ENCODE measurements at places on chromosomes 7 and 10.

DNA sequence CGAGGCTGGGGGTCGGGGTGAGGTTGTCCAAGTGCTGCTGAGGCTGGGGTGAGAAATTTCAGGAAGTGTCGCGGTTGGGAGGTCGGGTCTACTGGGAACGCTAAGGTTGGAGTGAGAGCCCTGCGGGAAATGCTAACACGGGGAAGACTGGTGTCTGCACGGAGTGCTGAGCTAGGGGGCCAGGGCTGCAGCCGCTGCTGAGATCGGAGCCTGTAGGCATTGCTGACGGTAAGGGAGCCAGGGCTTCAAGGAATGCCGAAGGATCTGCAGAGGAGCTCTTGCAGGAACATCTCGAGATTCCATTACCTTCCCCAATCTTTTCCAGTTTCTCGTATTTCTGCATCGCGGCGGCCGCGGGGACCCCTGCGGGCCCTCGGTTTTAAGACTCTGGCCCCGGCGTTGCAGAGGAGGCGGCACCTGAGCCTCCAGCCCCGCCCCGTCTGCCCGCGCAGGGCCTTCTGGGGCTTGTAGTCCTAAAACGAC, at the start of gene CDK5:
TSS of gene CDK5 (minus strand) at position 392 of the 483 bp plus-strand sequence. CDS start at position 343, 49 bp downstream.
- no peak for DNase-seq

DNA sequence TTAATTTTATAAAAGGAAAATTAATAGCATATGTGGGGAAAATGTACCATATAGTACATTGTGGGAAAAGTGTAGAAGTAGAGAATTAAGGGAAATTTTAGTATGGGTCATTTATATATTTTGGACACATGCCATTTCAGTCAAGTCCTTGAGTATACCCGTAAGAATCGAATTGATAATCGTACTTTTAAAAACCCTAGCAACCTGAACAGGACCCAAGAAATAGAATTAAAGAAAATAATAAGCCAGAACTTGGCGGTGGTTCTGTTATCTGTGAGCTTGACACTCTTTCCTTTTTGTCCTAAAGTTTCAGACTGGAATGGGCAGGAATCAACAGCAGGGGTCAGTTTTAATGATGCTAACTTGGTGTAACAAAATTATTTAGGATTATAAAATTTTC, 221.0 kb downstream of the CDK14 start:
- no peak for DNase-seq

GRCh38 chr7:46072722-46073121, 151.7 kb upstream of the IGFBP3 start:
- no peak for DNase-seq

- DNase-seq = no peak
Measured at GRCh38 chr7:111535142-111535870, 27.0 kb downstream of the IMMP2L start.

- DNase-seq = no peak
Measured at GRCh38 chr10:130389906-130390305, 253.7 kb downstream of the GLRX3 start.

DNA sequence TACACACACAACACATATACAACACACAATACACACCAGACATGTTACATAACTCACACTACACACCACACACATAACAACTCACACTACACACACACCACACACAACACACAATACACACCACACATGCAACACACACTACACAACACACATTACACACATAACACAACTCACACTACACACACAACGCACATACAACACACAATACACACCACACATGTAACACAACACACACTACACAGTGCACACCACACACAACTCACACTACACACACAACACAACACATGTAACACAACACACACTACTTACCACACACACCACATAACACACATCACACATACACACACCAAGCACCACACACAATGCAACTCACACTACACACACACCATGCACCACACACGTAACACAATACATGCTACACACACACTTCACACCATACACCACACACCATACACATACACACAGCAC, 166.5 kb downstream of the KCNMA1 start:
- no peak for DNase-seq

GRCh38 chr7:153567426-153567825, 484.8 kb upstream of the DPP6 start:
- no peak for DNase-seq

DNA sequence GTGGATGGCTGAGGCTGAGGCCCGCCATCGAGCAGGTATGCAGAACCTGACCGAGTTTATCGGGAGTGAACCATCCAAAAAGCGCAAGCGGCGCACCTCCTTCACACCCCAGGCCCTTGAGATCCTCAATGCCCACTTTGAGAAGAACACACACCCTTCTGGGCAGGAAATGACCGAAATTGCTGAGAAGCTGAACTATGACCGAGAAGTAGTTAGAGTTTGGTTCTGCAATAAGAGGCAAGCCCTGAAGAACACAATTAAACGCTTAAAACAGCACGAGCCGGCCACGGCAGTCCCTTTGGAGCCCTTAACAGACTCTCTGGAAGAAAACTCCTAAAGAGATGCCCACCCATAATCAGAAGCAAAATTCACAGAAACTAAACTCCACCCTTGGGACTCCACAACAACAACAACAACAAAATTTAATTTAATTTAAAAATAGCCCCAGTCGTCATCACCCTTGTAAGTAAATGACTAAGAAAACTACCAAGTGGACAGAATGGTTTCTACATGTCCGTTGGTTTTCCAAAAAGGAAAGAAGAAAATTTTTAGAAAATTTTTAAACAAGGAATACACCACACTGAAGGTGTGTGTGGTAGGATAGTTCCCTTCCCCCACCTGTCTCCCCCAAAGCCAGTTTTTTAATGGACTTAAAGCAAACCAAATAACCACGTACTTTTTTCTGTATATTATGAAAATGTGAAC, 101.7 kb upstream of the YAE1 start:
- no peak for DNase-seq

DNA sequence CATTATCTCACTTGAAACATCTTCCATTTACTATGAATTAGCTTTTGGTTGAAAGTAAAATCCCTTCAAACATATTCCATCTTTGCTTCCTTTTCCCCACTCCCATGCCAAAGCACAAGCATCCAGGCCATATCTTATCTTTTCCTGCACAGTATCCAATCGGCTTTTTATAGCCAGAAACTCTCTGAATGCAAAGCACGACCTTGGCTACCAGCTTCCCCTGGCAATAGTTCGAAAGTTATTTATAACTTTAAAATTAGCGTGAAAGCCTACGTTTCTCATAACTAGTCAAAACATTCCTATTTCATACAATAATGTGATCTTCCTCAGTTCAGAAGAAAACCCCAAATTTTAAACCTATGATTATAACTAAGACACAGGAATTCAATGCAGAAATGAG, 440 bp downstream of the CTNNA3 start:
- DNase-seq = no peak

GRCh38 chr10:52811776-52812175, 39.2 kb upstream of the MBL2 start:
- DNase-seq = no peak

GRCh38 chr7:9148687-9149086, 715.3 kb downstream of the NXPH1 start:
- no peak for DNase-seq

GRCh38 chr7:121023194-121023593, 34.7 kb downstream of the CPED1 start:
- no peak for DNase-seq

- DNase-seq = no peak
Measured at GRCh38 chr7:130560972-130561371, 69.1 kb downstream of the MEST start.

- DNase-seq = no peak
Measured at GRCh38 chr7:2008101-2008935, 224.4 kb downstream of the MAD1L1 start.

DNA sequence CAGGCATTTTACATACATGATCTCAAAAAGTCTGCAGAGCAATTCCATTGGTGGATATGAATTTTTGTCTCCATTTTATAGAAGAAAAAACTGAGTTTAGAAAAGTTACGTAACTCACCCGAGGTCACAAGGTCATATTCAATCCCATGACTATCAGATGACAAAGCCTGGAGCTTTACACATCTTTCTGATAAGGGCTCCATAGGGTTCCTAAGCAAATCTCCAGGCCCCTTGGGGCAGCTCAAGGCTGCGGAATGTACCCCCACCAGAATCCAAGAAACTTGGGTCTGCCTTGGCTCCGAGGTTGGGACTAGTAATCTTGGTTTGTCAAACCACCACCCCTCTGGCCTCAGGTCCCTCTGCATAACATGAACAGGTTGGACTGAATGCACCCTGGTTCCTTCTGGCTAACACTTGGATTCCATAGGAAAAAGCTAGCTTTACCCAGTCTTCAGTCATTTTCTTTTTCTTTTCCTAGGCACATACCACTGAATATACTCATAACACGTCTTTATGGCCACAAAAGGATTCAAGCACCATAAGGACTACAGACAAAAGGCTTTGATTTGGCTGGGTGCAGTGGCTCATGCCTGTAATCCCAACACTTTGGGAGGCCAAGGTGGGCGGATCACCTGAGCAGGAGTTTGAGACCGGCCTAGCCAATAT, 55.5 kb downstream of the PIP4K2A start:
- DNase-seq = peak; percentile 65

GRCh38 chr10:48481385-48481784, 123.5 kb downstream of the ARHGAP22 start:
- DNase-seq = no peak

DNA sequence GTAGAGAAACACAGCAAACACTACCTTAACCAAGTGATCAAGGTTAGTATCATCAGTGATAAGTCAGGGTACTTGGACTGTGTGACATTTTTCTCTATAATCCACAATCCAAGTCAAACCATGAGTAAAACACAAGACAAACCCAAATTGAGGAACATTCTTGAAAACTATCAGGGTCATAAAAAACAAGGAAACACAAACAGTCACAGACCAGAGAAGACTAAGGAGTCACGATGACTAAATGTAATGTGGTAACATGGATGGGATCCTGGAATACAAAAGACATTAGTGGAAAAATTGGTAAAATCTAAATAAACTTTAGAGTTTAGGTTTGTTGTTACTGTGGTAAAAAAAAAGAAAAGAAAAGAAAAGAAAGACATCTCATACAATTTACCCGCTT, 103.8 kb downstream of the ARMH3 start:
- no peak for DNase-seq

DNA sequence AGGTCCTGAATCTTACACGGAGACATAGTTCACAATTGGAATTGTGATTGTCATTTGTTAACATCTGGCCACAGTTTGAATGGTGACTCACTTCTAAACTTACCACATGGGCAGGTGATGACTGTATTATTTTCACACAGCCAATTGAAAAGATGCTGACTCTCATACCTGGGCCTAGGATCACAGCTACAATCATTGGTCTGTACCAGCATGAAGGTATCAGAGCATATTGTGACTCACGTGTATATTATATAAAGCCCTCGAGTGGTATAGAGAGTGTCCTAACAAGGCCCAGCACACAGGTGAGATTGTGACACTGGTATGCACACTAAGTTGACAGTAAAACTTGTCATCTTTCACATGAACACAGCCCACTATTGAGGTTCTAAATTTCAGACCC, 9.4 kb upstream of the ZNF107 start:
- DNase-seq = no peak

- no peak for DNase-seq
Measured at GRCh38 chr7:8125680-8126444, 136.1 kb downstream of the ICA1 start.

DNA sequence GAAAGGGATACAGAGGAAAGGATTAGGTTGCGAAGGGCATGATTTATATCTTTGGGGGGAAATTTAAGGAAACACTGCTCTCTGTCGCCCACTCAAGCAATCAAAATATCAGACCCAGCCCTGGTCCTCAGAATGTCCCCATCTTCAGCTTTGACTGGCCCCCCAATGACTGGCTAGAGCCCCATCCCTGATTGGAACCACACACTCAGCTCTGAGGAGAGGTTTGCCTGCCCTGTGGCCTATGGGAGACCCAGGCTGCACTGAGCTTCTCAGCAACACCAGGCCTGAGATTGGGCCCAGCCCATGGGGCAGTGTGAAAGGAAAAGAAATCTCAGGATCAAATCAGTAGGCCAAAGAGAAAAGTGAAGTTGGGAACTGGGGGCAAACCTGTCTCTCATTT, 69.5 kb downstream of the ADCYAP1R1 start:
- DNase-seq = no peak

DNA sequence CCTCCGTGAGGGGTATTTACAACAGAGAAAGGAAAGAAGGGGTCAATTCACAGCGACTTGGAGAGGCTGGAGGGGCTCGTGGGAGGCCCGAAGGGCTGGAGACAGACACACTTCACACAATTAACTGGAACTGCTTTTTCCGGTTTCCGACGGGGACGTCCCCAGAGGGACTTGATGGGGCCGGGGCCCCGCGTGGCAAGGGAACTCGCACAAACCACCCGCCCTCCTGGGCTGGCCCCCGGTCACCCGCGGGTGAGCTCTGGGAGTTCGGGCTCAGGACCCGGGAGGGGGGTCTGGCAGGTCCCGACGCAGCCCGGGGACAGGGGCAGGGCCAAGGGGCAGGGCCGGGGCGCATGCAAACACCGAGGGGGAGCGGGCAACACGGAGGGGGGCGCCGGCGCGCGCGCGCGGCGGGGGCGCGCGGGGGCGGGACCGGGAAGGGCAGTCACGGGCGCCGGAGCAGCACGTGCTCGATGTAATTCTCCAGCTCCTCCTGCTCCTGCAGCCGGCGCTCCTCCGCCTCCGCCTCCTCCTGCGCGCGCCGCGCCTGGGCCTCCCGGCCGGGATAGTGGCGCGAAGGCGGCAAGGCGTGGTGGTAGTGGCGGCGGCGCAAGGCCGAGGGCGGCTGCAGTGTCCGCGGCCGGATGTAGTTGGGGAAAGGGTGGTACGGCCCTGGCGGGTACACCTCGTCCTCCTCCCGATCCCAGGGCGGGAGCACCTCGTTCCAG, 2.7 kb downstream of the VGF start:
- DNase-seq = peak; percentile 76

GRCh38 chr10:21347043-21347784, 178.3 kb downstream of the SKIDA1 start:
- no peak for DNase-seq

GRCh38 chr7:52547308-52547910, 488.0 kb upstream of the POM121L12 start:
- DNase-seq = peak; percentile 20

GRCh38 chr7:12815426-12815825, 128.0 kb downstream of the ARL4A start:
- DNase-seq = no peak

DNA sequence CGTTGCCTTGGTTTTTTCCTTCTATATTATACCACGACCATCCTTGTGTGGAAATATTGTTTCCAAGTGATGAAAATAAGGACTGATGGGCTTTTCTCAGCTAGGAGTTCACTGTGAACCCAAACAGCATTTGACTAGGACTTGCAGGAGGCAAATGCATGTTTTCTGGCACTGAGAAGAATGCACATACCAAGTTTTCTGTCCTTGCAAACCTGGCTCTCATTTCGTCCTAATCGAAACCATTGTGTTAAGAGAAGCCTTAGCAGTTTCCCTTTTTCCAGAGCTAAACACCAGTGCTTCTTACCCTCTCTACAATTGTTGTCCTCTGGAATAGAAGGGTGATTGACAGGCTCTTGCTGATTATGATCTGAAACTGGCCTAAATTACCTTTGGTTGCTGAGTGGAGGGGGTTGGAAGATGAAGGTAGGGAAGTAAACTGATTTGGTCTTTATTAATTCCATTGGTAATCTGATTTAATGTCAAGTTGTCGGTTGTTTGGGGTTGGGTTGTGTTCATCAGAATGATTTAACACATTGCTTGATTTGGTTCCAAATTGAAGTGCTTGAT, 33.1 kb upstream of the ELMO1 start:
- DNase-seq = no peak

GRCh38 chr7:137958470-137959431, 43.1 kb downstream of the CREB3L2 start:
- no peak for DNase-seq

All from ELF-1 (cell line).